T-helper 1 cell (primary cell): ENCODE measurements at places on chromosomes 2 and 18.

- DNase-seq = no peak
These were observed 232.8 kb downstream of the MBD5 start for GRCh38 chr2:148253685-148254084.

GRCh38 chr2:186755066-186755465, 61.2 kb downstream of the FAM171B start:
- DNase-seq = no peak

- DNase-seq = no peak
These were observed 148.5 kb downstream of the L3MBTL4 start for GRCh38 chr18:6266212-6266611.

DNA sequence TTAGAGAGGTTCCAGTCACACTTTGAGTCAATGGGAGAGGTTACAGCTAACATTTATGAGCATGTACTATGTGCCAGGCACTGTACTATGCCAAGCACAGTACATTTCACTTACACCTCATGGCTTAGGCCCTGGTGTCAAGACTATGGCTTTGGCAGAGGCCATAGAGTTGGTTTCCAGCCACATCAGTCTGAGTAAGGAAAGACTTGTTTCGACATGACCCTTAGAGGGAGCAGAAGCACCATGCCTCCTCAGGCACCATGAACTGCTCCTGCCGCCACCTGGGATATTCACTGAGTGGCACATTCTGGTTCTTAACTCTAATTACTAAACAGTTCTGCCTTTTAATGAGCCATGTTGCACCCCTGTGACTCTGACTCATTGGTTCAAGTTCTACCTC, 12.7 kb downstream of the DGUOK start:
- no peak for DNase-seq

DNA sequence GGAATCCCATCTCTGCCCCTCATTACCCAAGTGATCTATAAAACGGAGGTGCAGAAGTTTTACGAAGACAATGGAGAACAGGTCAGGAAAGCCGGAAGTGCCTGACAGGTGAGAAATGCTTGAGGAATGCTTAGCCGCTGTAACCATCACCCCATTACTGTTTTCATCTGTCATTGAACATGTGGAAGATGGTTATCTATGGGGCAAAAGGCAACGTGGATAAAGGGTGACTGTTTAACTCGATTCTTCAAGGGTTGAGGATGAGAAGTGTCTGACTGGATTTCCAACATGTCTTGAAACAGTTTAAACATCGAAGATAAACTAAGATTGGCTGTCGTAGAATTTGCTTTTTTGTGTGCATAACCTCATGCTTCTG, 17.3 kb downstream of the HK2 start:
- DNase-seq = no peak

DNA sequence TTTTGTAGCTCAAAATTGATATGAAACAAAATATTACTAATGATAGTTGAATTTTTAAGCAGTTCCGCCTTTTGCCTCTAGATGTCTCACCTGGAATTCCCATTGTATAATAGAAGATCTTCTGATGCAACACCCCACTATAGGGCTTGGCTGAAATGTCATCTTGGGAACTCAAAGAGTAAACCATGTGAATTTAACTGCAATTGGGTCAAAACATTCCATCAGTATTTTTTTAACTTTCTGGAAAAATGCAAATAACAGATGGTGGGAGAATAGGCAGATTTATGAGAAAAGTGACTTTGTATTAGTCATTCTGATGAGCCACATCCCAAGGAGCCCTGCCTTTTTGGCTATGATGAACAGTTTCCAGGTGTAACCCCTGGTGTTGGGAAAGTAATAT, 489.9 kb downstream of the NYAP2 start:
- no peak for DNase-seq

GRCh38 chr2:102637358-102637757, 18.0 kb downstream of the SLC9A2 start:
- no peak for DNase-seq

- no peak for DNase-seq
These were observed 63.8 kb downstream of the TTC27 start for GRCh38 chr2:32691678-32692077.

DNA sequence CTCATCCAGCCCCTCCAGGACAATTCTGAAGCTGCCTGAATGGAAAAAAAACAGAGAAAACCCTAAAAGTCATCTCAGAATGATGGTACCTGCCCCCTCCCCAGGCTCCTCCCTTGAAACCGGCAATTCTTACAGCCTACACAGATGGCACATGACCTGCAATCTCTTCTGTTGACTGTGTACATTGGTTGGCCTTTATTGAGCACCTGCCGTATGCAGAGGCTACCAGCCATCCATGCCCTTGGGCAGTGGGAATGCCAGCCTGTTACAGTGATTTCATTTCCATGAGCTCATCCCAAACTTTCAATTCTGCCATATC, 57.1 kb downstream of the EMX1 start:
- no peak for DNase-seq

GRCh38 chr2:890214-890613, 60.4 kb upstream of the SNTG2 start:
- DNase-seq = no peak

DNA sequence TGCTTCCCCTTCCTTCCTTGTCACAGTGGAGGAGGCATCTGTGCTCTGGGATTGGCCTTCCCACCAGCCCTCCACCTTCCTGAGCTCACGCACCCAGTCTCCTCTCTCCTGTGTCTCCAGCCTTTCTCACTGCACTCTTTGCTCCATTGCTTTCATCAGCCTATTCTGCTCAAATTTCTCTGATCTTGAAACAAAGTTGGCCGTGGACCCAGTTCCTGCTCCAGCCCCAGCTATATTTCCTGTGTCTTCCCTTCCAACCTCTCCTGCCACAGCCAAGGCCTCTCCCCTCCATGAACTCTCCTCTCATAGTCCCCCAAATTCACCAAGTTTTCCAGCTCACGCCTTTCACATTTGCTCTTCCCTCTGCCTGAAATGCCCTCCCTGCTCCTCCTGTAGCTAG, 226.6 kb upstream of the AGAP1 start:
- no peak for DNase-seq

DNA sequence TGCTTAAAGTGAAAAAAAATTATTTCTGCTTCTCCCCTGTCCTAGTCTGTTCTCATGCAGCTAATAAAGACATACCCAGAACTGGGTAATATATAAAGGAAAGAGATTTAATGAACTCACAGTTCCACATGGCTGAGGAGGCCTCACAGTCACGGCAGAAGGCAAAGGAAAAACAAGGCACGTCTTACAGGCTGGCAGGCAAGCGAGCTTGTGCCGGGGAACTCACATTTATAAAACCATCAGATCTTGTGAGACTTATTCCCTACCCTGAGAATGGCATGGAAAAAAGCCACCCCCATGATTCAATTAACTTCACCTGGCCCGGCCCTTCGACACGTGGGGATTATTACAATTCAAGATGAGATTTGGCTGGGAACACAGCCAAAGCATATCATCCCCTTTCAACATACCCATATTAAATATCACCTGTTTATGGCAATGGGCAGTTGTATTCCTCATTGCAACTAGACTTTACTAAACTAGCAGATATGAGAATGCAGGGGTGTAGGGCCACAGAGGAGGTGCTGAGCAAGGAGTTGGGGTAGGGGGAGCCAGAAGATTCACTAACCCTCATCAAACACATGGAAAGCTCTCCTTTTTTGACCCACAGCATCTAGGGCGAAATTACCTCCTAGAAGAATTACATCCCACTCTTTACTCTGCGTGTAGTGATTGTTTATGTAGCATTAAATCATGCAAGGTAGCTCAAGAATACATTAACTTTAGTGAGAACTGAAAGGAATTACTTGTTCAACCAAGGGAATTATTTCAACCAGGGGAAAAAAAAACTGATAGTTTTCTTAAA, 183.3 kb upstream of the DOK6 start:
- DNase-seq = no peak

- no peak for DNase-seq
These were observed 130.2 kb downstream of the CD226 start for GRCh38 chr18:69817335-69817940.
